Natural killer cell treated with Interleukin-12 subunit alpha and Interleukin-12 subunit beta and Interleukin-15 and Interleukin-18, amount 100 ng/mL, for 72 hours (primary cell): ENCODE measurements at places on chromosomes 11 and 22. TPM values are rescaled to one million over a fixed set of nuclear protein-coding genes. Genes with fewer than 3 reads are reported as not detected.
A peak's percentile ranks its signal among the peaks of the same experiment; 100 is the strongest.

SNX32 gene
- total RNA-seq, result 1.0 TPM

PRG3 gene
- total RNA-seq, result not detected

OR1S2 gene
- total RNA-seq, result not detected

DNA sequence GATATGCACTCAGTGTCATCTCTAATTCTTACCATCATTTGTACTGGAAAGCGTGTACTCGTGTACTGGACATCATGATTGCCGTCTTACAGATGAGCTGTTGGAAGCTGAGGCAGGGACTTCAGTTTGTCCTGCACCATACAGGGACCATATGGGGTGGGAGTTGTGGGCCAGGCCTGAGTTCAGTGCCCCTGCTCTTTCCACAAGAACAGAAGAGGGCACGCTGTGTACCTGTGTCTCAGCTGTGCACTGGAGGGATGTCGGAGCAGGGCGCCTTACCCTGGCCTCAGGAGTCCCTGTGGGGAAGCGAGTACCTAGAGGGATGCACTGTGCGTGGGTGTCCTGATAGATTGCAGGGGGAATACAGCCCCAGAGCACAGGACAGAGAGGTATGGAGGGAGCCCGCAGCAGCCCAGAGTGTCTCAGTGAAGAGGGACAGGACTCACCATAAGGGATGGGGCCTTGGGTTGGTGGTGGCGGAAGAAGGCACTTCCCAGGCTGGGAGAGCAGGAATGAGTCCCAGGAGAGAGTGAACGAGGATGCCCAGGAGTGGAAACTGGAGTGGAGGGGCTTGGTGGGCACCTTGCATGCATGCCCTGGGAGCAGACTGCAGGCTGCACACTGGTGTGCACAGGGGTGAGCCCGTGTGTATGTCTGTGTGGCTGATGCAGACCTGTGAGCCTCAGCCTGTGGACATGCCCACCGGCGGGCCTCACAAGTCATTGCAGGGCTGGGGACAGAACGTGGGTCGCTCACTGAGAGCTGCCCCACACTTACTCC, 329.7 kb downstream of the TBC1D22A start:
- no peak for DNase-seq

DNA sequence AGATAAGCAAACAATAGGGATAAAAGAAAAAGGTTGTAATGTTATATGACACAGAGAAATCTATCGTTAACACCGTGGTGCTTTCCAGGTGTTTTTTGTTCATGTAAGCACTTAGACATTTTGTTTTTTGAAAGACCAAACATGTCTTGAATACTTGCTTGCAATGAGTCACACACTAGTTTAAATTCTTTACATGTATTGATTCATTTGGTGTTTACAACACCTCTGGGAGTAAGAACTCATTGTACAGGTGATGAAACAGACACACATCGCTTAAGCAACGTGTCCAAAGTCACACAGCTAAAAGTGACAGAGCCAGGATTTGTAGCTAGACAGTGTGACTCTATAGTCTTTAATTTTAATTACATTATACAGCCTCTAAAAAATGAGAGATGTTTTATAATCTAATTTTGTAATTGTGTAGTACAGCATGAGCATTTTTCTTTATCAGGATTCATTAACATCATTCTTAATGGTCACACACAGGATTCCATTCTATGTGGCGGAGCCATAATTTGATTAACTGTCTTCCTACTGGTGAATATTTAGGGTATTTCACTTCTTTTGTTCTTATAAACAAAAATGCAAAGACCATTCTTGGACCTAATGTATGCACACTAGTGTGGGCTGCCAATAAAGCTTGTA, 148.8 kb downstream of the DBX1 start:
- no peak for DNase-seq

- DNase-seq, result no peak
Observed at GRCh38 chr11:126991596-126991995, 9.0 kb downstream of the KIRREL3 start.

- peak; percentile 60 for DNase-seq
Observed at GRCh38 chr11:60987577-60988277, 16.2 kb downstream of the CD6 start.

GRCh38 chr11:31870609-31871309, 59.6 kb upstream of the PAX6 start:
- no peak for DNase-seq

DNA sequence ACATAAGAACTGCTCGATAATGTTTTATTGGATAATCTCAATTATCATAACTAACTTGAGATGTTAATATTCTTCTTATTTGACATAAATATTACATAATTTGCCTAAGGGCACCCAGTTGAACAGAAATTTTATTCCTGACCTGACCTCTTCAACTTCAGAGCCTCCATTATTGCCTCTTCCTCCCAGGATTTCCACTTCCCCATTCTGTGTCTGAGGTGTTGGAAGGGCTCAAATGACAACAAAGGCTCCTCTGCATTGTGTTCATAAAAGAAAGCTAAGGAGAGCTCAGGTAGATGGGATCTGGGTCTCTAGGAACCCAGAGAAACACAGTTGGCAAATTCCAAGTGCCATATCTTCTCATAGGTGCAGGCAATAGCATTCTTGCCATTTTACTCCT, 61.2 kb upstream of the ARHGAP20 start:
- no peak for DNase-seq

DNA sequence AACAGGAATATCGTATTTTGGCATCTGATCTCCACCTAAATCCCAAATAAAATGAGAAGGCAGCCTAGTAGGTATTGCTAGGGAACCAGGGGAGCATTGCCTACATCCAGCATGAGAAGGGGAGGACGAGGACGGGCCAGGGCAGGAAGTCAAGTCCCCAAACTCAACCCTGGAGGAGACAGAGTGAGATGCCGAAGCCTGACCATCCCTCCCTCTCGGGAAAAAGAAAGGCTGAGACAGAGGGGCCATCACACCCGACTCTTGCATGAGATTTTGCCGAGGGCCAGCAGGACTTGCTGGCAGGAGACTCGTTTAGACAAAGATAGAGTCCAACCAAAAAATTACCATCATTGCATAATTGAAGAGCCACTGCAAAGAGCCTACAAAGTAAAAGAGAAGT, 50.2 kb upstream of the SPATA19 start:
- DNase-seq, result no peak

GRCh38 chr22:35514366-35514765, 26.3 kb upstream of the RASD2 start:
- no peak for DNase-seq

DNA sequence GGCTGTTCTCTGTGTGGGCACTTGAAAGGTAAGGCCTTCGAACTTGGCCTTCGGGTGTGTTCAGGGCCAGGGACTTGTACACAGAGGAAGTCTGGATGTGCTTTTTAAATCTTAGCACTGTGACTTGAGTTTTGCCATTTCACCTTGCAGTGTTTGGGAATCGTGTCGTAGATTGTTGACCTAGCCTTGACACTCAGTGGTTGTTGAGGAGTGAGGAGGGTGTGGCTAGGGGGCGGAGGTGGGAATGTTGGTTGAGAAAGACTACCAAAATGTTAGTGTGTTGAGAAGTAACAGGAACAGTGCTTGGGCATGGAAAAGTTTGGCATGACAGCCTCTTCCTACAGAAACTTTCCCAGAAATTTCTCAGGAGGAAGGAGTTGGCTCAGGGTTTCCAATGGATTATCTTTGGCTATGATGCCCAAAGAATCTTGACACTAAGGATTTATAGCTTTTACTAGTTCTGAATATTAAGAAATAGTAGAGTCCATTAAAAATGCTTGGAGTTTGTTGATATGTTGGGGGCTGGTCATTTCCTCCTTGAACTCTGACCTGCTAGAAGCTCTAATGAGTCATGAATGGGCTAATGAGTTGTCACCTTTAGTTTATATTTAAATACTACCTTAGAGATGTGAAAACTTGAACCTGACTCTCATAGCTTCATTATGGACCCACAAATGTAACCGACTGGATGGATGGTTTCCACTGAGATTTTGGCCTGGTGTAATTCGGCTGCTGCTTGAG, 40.6 kb downstream of the BARX2 start:
- DNase-seq, result no peak

DNA sequence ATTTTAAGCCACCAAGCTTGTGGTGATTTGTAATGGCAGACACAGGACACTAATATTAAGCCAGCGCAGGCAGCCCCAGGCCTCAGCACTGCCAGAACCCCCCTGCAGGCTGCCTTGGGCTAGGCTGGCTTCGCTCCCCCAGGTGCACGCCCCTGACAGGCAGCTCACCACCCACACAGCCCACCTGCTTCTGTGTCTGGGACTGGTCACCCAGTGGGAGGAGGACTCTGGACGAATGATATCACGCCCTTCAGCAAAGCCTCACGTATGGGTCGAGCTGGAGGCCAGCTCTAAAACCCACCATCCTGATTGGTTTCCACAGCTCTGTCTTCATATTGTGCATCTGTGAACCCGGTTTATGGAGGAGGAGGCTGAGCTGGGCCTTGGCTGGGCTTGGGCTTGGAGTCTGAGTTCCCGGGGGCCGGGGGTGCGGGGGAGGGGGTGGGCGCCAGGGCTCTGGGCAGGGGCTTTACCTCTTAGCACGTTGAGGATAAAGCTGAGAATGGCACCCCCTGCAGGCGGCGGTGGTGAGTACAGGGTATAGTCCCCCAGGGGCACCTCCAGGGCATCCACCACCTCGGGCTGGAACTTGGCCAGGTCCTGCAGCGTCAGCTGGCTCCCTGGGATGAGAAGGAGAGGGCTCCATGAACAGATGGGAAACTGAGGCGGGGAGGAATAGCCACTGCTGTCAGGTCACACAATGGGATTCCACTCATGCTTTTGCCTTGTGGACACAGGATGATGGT, 13.8 kb downstream of the GGT5 start:
- no peak for DNase-seq

GRCh38 chr11:118207079-118207478, 17.7 kb downstream of the JAML start:
- no peak for DNase-seq

DNA sequence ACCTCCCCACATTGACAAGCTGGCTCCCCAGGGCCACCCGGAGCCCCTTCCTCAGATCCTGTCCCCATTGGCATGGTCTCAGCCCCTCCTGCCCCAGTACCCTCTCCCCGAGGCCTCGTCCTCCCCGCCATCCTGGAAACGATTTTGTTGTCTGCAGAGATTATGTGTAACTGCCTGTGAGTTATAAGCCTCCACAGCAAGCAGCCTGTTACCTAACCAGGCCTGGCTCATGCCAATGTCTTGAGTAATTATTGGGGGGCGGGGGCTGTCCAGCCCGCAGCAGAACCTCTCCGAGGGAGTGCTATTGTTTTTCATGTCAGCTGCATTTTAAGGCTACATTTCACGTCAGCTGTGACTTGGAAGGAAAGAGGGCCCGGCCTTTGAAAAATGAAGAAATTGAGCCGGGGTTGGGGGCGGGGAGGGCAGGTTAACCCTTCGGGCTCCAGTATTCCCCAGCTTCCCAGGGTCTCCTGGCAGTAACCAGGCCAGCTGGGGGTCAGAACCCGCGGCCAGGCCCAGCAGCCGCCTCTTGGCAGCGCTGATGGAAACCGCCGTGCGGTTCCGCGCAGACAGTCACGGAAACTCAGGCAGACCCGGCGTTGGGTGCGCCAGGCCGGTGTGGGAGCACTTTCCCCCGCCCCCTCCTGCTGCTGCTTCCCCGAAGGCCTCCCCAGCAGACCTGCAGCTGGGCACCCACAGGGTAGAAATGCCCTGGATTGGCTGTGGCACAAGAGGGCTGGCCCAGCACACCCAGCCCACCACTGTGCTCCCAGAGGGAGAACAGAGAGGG, 59.5 kb downstream of the CDKN1C start:
- no peak for DNase-seq

DNA sequence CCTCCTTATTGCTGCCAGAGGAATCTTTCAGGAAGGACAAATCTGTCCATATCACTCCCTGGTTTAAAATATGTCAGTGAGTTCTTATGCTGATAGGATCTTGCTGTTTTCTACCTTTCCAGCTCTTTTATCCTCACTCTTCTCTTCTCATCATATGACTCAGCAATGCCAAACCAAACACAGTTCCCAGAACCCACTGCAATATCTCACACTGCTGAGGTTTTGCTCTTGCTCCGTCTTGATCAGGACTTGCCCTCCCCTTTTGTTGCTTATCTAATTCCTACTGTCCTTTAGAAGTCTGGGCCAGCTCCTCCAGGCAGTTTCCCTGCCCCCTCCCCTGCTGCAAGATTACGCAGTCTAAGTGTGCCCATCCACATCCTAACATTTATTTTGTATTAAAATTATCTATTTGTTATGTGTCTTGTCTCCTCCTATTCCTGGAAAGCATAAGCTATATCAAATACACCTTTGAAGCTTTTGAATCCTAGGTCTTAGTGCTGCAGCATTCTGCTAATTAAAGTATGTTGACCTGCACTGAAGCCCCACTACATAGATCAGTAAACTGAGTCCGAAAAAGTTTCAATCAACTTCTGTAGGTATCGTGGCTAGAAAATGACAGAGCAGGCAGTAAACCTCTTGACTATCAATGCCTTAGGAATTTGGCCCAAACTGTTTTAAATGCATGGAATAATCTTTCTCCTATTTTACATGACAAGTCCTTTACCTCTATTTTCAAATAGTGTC, 119.2 kb upstream of the C11orf87 start:
- DNase-seq, result no peak

GRCh38 chr11:3138178-3139085, 26.7 kb downstream of the OSBPL5 start:
- peak; percentile 60 for DNase-seq
